ENCODE measurements at places on chromosomes 12 and 14.

DNA sequence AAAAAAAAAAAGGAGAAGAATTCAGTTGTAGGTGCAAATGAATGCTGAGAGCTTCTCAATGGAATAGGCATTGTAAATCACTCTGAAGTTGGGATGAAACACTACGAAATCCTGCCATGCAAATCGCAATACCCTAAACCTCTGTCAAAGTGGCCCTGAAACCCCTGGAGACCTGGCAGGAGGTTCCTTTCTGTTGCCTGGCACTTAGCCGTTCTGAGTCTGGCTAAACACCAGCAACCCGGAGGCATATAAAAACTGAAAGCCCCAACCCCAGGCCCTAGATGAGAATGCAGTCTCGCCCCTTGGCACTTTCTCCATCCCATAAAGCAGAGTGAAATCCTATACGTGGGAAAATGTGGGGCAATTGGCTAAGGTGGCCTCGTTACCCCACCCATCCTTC is 151.5 kb upstream of the PARP11 start:
- DNase-seq = no peak

GRCh38 chr12:109763201-109763841 is 49.7 kb downstream of the FAM222A start:
- peak; percentile 15 for DNase-seq

- no peak for DNase-seq
These were observed 42.8 kb downstream of the HNRNPC start for GRCh38 chr14:21226467-21226866.

GRCh38 chr14:79597566-79597965 is 613.7 kb downstream of the DIO2 start:
- no peak for DNase-seq

- no peak for DNase-seq
These were observed 11.3 kb upstream of the USP15 start for GRCh38 chr12:62248873-62249272.

- peak; percentile 15 for DNase-seq
These were observed 5.0 kb upstream of the CCND2 start for GRCh38 chr12:4268329-4269181.

DNA sequence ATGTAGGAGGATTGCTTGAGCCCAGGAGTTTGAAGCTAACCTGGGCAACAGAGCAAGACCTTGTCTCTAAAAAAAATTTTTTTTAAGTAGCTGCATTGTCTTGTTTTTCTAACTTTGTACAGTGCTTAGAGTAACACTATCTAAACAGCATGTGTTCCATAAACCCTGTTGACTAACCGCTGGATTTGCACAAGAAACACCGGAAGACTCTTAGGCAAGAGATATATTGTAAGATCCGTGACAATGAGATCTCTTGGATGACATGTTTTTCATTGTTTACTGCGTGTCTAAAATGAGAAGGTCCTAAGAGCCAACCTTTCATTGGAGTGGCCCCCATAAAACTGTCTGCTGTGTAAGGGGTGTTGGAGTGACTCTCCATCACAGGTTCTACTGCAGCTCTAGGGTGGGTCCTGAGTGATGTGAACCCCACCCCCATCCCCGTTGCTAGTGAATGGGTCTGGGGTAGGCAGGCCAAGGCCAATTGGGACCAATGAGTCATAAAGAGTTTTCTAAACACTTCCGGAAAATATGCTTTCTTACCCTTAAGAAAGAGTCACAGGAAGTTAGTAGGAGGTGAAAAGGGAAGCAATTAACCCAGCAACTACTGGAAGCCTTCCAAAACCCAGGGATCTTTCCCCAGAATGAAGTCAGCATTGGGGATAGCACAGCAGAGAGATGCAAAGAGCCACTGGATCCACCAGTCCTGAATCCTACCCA is 24.3 kb upstream of the PCNX1 start:
- no peak for DNase-seq

- DNase-seq = peak; percentile 40
These were observed 113.5 kb upstream of the VASH1 start for GRCh38 chr14:76647697-76648298.

- DNase-seq = no peak
These were observed 96.3 kb upstream of the EEA1 start for GRCh38 chr12:93025145-93026103.

DNA sequence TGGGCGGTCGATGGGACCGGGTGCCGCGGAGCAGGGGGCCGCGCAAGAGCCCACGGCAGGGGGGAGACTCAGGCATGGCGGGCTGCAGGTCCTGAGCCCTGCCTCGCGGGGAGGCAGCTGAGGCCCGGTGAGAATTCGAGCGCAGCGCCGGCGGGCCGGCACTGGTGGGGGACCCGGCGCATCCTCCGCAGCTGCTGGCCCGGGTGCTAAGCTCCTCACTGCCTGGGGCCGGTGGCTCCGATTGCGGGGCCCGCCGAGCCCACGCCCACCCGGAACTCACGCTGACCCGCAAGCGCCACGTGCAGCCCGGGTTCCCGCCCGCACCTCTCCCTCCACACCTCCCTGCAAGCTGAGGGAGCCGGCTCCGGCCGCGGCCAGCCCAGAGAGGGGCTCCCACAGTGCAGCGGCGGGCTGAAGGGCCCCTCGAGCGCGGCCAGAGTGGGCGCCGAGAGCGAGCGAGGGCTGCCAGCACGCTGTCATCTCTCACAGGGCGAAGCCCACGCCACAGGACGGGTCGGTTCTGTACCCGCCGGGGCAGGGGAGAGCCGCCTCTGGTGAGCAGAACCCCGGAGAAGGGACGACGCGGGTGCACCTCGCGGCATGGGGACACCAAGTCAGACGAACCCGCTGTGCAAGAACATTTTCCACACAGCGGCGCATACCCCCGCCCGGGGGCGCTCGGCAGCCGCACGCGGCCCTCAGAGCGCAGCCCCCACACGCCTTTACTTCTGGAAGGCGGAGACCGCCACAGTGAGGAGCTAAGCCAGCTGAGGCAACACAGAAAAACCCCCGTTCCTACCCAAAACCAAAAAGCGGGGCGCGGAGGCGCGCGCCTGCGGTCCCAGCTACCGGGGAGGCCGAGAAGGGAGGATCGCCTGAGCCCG is 1.2 kb upstream of the SIVA1 start:
- no peak for DNase-seq

GRCh38 chr14:43285575-43285974 is 1221.5 kb downstream of the FSCB start:
- no peak for DNase-seq

DNA sequence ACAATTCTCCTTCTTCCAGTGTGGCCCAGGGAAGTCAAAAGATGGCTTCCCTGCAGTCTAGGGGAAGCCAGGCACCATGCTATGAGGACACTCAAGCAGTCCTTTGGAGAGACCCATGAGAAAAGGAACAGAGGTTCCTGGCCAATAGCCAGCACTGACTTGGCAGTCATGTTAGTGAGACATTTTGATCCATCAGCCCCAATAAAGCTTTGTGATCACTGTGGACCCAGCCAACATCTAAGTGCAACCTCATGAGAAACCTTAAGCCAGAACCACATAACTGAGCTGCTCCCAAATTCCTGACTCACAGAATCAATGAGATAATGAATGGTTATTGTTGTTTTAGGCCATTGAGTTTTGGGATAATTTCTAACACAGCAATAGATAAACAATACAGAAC is 51.0 kb upstream of the NAP1L1 start:
- DNase-seq = no peak
